ENCODE measurements at places on chromosomes 2 and 18. TPM values are rescaled to one million over a fixed set of nuclear protein-coding genes. Genes with fewer than 3 reads are reported as not detected.

DNA sequence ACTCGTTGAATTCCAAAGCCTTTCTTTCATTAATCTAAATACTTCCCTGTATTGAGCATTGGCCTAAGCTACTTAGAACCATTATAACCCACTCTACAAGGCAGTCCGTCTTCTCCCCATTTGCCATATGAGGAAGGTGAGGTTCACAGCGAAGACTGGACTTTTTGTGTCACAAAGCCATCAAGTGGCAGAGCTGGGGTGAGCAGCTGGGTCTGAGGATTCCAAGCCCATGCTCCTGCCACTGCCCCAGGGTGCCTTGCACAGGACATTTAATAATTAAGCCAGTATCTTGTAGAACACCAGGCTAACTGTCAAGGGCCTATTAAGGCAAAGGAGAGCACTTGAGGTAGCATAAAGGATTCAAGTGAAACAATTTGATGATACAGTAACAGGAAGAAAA is 68.8 kb upstream of the ZNF397 start:
- no peak for DNase-seq

Gene MAL
- 4.2 TPM for polyA plus RNA-seq

DNA sequence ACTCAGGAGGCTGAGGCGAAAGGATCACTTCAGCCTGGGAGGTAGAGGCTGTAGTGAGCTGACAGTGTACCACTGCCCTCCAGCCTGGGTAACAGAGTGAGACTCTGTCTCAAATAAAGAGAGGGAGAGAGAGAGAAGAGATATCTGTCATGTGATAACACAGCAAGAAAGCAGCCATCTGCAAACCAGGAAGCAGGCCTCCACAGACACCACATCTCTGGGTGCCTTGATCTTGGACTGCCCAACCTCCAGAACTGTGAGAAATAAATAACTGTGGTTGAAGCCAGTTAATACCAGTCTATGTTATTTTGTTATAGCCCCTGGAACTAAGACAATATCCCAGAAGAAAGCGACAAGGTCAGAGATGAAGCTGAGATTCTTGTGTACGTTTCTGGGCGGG is 2.6 kb upstream of the CCDC68 start:
- DNase-seq: no peak

Gene SLC20A1
- 9.9 TPM for polyA plus RNA-seq

DNA sequence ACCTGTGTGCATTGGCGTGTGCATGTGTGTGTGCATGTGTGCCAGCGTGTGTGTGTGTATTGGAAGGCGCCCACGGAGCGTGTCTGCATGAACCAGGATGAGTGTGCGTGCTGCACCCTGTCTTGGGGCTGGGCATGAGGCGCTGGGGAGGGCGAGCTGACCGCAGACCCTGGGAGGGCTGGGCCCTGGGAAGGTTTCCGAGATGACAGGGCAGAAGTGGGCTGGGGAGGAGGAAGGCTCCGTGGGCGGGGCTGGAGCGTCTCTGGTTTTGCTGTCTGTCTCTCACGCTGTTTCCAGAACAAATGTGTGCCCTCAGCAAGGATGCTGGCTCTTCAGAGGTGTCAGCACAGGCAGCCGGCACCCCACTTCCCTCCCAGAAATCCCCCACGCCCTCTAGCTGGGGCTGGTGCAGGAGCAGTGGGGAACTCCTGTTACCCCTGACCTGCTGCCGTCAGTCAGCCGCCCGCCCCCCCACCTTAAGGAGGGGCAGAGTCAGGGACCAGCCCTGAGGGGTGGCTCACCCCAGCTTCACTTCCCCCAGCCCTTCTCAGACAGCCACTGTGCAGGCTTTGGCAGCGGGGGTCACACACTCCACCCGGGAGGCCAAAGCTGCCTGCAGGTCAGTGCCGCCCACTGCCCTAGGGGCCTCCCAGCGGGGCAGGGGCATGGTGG is at the start of gene GPR35:
Gene GPR35, plus strand, starts transcription at position 531 of the 672 bp plus-strand sequence. CDS start 4,473 bp downstream, outside the sequence.
- DNase-seq: no peak

Gene ARHGAP28
- polyA plus RNA-seq: 0.35 TPM

Gene ITGAV
- 17.2 TPM for polyA plus RNA-seq

Gene RNF144A
- polyA plus RNA-seq: 4.9 TPM

Gene IL36G
- not detected for polyA plus RNA-seq

- no peak for DNase-seq
These were observed 51.4 kb upstream of the APCDD1 start for GRCh38 chr18:10402871-10403559.

Gene CD207
- polyA plus RNA-seq: 0.80 TPM

- DNase-seq: no peak
These were observed 16.5 kb downstream of the DOK1 start for GRCh38 chr2:74571058-74571457.

DNA sequence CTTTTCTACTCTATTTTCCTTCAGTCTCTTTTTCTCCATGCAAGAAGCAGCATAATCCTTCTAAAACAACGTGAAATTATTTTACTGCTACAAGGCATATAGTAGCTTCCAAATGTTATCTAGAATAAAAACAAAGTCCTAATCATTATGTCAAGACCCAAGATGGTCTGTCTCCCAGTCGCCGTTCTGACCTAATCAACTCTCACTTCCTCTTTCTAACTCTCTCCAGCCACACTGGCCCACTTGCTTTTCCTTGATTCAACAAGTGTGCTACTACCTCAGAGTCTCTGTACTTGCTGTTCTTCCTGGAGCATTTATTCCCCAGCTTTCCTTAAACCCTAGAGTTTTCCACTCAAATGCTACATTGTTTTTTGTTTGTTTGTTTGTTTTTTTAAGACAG is 1491.2 kb downstream of the LRP1B start:
- DNase-seq: no peak

GRCh38 chr2:226408141-226408540 is 391.5 kb downstream of the IRS1 start:
- no peak for DNase-seq

DNA sequence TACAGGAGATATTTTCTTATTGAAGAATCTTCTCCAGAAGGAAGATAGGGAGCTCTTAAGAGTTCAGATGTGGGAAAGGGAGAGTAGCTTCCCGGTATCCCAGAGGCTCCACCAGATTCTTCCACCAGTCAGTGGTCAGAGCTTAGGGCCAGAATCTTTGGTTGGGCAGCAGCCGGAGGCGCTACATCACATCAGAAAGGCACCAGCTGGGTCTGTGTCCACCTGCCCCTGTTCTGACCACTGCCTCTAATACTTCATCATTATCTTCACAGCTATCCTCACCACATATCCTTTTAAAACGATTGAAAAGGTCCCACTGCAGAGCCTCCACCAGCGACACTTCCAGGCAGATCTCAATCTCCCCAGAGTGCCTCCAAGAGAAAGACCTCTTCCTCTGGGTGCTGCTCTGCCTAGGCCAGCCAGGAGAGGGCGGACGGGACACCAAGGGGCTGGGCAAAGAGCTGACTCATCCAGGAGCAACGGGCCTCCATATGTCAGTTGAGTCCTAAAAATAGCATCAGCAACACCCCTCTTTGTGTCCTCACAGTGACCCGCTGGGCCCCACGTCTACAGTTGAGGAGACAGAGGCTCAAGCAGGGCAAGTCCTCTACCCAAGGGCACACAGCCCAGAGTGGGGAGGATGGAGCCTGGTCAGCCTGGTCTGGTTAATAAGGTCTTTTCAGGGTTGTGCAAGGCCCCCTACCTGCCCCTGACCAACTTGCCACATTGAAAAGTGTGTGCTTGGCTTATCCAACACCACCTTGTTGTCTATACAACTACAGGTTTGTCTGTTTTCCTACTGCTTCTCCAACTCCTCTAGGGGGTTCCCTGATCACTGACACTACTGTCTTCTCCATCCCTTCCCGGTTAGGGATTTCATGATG is 81.2 kb downstream of the ADD2 start:
- DNase-seq: peak; percentile 40

DNA sequence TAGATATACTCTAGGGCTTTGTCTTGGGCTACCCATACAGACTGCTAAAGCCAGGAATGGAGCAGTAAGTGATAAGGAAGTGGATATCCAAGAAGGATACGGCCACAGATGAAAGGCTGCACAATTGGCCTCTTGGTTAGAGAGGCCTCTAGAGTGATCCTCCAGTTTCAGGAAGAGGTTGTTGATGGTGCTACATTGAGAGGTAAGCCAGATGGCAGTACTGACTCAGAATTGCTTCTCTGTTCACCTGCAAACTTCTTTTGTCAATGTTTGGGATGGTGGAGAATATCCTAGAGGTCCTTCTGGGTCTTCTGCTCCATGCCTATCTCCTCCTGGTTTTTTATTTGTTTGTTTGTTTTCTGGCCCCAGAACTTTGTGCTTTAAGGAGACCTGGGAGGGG is 226.8 kb upstream of the LRRTM1 start:
- DNase-seq: no peak

DNA sequence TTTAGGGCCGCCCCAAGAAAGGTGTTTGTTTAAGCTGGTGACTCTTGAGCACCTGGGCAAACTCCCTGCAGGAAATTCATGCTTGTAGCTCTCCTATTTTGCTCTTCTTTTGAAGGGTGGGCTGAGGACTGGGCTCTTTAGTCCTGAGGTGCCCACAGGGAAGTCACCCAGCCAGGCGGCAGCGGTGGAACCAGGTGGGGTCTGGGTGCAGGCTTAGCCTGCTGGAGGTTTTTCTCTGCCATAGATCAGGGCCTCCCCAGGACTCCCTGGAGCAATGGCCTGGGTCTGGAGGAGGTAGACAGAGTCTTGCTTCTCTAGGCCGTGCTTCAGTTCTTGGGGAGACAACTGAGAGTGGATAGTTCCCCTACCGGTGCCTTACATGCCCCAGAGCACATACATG is 99.9 kb downstream of the CLIP4 start:
- DNase-seq: no peak

DNA sequence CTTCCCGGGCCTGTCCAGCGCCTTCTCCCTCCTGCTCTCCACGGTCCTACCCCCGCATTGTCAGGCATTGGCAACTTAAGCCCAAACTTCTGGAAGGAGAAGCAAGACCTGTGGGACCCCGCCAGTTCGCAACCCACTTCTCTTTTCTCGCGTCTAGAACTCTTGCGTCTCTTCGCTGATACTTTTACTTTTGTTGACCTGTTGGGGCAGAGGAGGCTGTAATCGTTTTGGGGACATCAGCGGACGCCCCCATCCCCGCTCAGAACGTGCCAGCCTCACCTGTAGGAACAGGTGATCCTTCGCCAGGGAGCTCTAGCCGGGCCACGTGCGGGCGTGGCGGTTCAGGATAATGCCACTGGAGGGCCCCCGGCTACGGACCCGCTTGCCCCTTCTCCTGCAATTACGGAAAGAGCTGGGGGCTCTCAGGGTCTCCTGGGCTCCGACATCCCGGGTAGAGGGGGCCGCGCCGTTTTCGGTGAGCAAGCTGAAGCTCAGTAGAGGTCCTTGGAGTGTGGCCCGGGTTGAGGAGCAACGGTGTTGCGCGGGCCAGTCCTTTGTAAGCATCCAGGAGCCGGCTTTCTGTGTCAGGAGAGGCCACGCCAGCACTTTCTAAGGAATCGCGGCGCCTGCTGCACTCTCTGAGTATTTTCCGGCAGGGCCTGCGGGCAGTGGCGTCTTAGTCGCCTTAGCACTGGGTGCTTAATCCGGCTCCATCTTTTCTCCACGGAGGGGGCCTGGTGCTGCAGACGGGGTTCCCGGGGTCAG is 1.6 kb downstream of the MTCL1 start:
- DNase-seq: peak; percentile 23

DNA sequence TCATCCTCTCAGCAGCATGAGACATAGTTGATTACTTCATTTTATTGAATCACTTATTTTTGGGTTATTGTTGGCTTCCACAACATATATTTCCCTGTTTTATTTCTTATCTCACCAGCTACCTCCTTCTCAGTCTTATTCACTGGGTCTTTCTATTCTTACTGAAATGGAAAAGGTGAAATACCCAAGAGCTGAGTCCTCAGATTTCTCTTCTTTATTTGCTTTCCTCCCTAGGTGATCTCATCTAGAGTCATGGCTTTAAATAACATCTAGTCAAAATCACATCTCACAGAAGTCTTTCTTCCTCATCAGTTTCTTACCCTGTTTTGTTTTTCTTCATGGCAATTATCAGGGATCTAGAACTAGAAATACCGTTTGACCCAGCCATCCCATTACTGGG is 105.0 kb upstream of the RBBP8 start:
- no peak for DNase-seq

DNA sequence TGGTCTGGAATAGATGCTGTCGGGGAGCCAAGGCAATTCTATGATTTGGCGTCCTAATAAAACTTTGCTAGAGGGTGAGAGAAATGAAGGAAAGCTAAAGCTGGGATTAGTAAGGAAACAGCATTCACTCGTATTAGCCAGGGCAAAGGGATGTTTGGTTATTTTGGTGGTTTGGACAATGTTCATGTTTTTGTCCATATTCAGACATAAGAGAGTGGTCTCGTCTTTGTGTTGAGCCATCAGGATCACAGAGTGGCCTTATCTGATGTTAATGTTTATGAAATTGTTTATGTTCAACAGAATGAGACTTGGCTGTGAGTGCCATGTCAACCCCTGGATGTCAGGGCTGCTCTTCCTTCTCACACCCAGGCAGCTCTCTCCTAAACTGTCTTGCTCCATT is 58.9 kb upstream of the EPC2 start:
- DNase-seq: no peak

DNA sequence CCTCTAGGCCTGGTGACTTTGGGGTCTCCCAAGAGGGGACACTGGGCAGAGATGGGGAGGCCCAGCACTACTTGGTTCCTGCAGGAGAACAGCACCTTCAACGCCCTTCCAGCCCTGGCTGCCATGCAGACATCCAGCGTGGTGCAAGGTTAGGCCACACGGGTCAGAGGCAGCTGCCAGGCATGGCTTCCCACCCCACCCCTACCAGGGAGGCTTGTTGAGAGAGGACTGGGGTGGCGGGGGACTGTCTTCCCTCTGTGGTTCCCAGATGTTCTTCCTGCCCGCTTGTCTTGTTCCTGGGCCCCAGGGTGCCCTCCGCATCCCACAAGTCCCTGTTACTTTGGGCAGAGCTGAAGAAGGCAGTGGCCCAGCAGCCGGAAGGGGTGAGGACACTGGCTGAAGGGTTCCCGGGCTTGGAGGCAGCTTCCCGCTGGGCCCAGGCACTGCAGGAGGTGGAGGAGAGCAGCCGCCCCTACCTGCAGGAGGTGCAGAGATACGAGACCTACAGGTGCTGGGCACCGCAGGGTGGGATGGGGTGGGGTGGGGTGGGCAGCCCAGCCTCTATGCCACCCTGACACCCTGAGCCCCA is 4.5 kb downstream of the PROM2 start:
- DNase-seq: no peak

- DNase-seq: no peak
These were observed 23.1 kb upstream of the COLEC12 start for GRCh38 chr18:523561-523960.

Gene CKAP2L
- polyA plus RNA-seq: not detected

GRCh38 chr18:48780201-48780912 is 170.4 kb downstream of the SMAD7 start:
- no peak for DNase-seq

Gene EVA1A
- 1.8 TPM for polyA plus RNA-seq

DNA sequence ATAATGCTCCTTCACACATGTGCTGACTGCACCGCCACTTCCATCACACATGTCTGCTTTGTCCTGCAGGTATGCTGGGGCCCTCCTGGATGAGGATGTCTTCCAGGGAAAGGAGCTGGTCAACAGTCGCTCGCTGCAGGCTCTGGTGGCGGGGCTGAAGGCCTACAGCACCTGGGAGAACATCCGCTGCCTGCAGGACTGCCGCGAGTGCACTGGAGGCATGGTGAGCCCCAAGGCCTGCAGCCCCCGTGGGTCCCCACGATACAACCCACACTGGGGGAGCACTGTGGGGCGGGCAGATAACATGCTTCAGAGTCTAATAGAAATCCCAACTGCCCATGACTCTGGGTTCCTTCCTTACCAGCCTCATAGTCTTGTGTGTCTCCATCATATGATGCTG is 187.3 kb upstream of the BCL2L11 start:
- DNase-seq: no peak

Gene KCNG3
- polyA plus RNA-seq: not detected

GRCh38 chr2:241505086-241505780 is 3.2 kb downstream of the STK25 start:
- DNase-seq: no peak
